ENCODE measurements at places on chromosomes 4 and X.

GRCh38 chrX:15858051-15858450 is 3.4 kb upstream of the AP1S2 start:
- no peak for DNase-seq

DNA sequence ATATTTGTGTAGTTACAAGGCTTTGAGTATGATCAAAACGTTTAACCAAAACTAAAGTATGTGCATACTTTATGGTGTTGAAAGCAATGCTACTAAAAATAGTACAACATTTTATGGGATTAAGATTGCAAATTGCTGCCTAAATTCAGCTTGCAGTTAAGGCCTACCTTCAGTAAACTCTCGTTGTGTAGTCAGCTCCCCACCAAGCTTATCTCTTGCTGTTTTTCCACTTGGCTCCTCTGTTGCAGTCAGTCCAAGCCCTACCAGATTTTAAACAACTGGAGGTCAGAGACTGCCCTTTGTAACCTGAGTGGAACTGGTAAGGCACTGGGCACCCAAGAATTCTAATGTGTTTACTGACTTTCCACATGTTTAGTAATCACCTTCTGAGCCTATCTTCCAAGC is 25.7 kb downstream of the AFF1 start:
- no peak for DNase-seq

DNA sequence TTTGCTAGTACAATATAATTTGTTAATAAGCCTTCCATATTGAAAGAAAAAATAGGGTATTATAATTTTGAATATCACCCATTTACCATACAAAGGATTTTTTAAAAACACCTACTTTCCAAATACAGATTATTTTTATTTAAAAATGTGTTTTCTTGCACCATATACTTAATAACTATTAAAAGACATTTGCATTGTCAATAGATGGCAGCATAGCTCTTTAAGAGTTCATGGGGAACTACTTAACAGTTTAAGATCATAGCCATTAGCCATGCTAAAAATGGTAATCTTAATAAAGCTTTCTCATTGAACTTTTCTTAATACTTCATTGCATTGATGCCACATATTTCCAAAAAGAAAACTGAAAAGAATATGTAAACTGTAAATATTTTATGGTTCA is 1995.9 kb downstream of the C4orf33 start:
- DNase-seq, result no peak

DNA sequence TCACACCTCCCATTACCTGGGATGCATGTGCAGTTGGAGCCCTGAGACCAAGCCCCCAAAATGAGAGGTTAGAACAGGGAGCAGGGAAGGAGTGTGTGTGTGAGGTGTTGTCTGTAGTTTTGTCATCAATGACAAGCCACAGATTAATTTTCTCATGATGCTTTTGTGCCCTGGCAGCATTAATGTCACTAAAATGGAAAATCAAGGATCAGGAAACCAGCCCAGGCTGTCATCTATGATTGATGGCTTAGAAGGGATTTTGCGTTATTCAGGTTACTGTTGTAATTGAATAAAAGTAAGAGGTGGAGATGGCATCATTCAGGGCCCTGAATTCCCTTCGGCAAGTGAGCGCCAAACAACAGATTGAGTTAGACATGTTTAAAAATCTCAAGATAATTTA is 130.5 kb upstream of the C1QTNF7 start:
- DNase-seq, result no peak

DNA sequence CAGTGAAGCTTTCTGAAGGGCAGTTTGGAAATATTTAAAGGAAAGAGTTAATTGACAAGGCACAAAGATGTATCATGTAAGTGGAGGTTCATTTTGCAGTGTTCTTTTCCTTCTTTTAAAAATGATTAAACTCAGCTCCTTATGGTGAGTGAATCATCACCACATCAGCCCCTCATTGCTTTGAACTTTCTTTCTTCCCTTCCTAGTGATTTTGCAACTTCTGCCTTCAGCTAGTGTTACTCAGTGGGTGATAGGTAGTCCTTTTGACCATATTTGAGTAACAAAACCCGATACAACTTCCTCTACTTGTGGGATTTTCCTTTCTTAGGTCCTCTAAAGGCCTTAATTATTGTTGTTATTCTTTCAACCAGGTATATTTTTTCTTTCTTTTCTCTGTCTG is 8.2 kb downstream of the ZCCHC4 start:
- DNase-seq, result peak; percentile 18

- no peak for DNase-seq
Measured at GRCh38 chr4:6984612-6985425, 58.4 kb upstream of the TADA2B start.

- DNase-seq, result no peak
Measured at GRCh38 chr4:5996641-5997040, 21.6 kb downstream of the C4orf50 start.

DNA sequence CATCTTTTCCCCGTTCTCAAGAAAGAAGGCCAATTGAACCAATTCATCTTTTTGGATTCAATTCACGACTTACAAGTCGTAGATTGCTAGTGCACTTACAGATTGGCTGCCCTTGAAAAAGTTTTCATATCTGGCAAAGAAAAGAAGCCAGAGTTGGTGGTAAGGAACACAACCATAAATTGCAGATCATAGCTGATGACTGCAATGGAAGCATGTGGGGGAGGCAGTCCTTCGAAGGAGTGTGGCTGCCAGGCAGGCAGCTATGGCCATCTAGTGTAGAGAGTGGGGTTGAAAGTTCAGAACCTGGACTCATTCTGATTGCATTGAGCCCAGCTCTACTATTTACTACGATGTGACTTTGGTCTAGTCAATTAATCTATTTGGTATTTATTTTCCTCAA is 4.5 kb downstream of the GPM6A start:
- DNase-seq, result no peak

DNA sequence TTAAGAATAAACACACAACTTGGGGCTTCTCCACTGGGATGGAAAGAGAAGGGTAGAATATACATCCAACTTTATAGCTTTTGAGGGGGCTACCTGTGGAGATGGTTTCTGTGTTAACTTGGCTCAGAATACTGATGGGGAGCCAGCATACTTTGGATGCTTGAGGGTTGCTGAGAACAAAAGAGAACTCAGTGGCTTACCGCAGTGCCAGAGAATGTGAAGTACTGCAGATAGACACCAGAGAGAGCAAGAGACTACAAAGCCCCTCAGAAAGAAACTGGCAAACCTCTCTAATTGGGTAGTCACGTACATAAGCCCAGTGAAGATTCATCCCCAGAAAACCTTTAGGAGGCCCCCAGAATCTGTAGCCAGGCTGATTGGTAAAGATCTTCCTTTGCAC is 214.4 kb downstream of the DCHS2 start:
- no peak for DNase-seq

DNA sequence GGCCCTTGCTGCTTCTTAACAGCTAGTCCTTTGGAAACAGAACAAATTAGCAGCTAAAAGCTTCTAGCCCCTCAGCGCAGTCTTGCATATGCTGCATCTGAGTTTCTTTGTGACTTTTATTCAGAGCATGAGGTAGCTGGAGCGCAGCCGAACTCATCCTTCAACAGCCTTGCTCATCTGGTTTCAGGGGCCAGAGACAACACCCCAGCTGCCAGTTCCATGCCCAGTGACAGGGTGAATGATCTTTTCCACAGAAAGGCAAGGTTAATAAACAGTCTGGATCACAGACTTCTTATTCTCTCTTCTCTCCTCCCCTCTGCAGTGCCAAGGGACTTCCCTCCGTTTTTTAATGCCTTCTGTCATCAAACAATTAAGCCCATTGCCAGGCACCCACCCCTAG is 216.6 kb upstream of the INTU start:
- DNase-seq, result no peak

DNA sequence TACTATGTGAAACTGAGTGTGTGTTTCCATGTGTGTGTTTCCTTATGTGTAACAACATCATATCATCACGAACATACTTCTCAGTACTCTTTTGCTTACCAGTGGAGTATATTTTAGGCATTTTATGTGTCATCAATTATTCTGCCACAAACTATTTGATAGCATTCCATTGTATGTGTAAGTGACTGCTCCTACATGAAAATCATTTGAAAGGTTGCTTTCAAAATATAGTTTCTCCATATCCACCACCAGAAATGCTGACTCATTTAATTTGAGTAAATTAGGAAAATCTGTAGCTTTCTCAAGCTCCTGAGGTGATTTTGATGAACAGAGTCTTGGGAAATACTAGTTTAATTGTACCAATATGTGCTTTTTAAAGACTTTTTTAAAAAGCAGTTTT is 376.2 kb downstream of the PCDH18 start:
- DNase-seq, result no peak

DNA sequence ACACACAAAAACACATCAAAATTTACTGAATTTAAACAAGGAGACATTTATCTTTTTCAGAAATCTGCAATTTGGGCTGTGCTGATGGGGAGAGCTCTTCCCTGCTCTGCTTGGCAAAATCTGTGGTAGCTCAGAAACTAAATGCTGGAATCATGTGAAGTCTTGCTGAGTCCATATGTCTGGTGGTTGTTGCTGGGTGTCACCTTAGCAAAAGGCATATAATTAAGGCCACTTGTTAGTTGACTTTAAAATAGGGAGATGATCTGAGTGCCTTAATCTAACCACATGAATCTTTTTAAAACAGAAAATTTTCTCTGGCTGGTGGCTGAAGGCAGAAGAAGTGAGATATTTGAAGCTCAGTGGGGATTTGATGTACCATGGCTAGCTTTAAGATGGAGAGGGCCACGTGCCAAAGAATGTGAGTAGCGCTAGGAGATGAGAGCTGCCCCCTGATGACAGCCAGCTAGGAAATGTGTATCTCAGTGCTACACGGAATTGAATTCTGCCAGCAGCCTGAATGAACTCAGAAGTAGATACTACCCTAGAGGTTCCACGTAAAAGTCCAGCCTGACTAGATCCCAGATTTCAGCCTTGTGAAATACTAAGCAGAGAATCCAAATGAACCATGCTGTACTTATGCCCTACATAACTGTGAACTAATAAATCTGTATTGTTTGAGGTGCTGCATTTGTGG is 7.6 kb upstream of the GUF1 start:
- no peak for DNase-seq

DNA sequence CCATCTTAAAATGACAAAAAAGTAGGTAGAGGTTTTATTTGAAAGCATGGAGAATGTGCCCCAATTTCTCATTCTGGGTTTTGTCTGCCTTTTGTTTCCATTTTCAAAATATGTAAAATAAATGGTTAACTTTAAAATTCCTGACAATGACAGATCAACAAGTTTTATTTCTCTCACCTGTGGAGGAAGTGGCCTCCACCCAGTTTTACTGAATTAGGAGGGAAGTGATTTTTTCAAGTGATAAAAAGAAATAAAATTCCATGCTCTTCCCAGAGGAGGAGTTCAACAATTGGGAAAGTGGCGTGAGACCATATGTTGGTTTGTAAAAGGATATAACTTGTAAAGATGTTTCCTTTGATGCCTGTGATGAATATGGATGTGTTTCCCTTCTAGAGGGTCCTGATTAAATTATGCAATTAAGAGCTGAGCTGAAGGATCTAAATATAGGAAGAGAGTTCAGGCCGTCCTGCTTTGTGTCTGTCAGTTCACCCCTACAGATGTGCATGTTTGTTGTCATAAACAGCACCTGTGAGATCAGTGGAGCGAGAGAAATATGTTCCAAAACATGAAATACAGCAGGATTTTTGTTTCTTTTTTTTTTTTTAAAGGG is 19.5 kb downstream of the SMAD1 start:
- DNase-seq, result no peak

DNA sequence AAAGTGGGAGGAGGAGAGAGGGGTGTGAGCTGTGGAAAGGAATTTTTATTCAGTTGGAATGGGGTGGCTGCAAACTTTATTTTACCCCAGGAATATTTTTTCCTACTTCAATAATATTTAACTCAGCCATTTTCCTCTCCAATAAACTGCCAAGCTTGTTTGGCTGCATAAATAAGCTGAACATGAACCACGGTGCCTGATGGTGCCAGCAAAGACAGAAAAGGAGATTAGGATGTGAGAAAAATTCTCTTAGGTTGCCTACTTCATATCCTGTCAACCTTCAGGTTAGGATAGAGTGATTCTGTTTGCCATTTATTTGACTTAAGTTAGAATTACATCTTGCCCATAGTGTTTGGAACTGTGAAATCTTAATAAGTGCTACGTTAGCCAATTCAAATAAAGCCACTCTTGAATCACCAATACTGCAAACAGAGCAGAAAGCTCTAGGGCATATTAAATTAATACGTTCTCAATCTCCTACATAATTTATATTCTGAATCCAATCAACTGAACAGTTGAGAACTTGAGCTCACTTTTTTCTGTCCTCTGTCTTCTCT is 195.1 kb downstream of the ARHGAP24 start:
- no peak for DNase-seq

- no peak for DNase-seq
Measured at GRCh38 chrX:108178143-108178498, 86.5 kb downstream of the ATG4A start.

DNA sequence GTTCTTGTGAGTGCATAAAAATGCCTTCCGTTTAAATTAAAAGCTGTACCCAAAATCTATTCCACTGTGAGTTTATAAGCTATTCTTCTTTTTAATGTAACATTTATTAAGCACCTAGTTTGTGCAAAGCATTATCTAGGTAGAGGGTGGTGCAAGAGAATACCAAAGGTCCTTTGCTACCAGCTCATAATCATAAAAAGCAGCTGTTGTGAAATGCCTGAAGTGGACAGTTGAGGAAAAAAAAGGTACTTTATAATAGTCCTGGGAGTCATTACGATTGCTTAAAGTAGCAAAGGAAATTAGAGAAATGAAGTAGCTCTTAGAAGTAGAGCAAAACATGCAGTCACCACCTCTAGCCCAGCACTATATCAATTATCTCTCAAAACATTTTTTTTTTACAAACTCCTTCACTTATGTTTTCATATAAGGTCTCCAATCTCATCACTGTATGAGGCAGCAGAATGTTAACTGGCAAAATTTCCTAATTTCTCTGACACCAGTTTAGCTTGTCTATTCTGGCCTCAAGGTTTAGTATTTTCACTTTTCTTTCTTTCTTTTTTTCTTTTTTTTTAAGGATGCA is 2.1 kb downstream of the MBNL3 start:
- DNase-seq, result no peak

DNA sequence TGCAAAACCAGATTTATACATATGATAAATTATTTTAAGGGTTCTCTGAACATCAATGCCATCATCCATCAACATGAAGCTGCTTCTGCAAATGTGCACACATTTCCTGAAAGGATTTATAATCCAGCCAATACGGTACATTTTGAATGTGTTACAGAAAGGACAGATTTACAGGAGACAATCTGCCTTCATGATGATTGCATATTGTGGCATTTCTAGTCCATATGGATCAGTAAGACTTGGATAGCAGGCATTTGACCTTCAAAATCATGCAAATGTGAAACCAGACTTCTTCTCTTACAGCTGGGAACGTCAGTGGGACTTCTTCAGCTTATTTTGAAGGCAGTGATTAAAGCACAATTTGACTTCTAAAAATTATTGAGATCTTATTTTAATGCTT is 217.3 kb upstream of the GK2 start:
- no peak for DNase-seq

GRCh38 chrX:40887476-40887875 is 152.1 kb upstream of the MED14 start:
- no peak for DNase-seq

- DNase-seq, result no peak
Measured at GRCh38 chrX:153200462-153200861, 21.4 kb downstream of the MAGEA1 start.

All from activated naive CD4-positive, alpha-beta T cell treated with anti-CD3 and anti-CD28 coated beads for 36 hours (primary cell).